Activated CD4-positive, CD25-positive, alpha-beta regulatory T cell treated with anti-CD3 and anti-CD28 coated beads, Interleukin-2, amount 50 U/mL, for 24 hours (primary cell): ENCODE measurements at places on chromosomes 3 and 15.

DNA sequence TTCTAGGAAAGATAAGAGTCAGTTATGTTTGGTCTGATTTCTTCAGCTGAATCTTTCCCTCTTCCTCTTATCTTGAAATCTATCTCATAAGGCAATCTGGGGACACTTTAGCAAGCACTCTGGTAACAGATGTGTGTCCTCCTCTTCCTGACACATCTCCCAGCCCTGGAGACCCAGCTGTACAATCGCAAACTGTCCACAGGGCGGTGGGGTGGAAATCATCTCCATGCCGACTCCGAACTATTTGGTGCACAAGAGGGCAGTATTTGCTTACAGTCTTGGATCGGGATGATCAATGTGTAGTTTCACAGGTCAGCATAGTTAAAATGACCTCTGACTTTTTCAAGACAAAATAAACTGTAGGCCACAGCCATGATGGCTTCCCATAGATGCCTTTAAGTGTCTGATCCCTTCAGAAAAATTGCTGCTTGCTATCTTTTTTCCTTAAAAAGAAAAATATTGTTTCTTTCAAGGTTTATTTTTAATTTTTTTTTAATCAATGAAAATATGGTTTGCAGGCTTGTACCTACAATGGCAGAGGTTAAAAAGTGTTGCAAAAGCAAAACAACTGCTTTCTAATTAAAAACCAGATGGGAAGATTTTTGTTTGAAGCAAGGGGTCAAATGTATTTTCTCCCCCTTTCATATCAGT is 17.7 kb downstream of the EEFSEC start:
- no peak for ATAC-seq

DNA sequence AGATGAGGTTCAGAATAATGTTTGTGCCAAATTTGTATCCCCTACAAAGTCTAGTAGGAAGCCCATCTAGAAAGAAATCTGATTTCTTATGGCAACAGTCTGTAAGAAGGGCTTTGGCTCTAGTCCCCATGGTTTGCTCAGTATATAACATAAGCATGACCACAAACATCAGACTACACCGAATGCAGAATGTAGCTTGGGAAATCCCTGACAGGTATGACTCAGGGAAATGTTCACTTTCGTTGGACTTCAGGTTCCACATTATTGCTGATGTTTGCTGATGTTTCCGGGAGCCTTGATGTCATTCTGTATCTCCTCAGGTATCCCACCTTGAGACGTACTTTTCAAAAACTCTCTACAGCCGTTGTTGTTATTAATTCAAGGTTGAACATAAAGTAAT is 304.4 kb upstream of the TGFBR2 start:
- peak; percentile 43 for ATAC-seq

- ATAC-seq = no peak
Observed at GRCh38 chr15:72037321-72037720, 80.6 kb downstream of the MYO9A start.

GRCh38 chr15:77611767-77612166 is 20.9 kb downstream of the LINGO1 start:
- ATAC-seq = no peak

DNA sequence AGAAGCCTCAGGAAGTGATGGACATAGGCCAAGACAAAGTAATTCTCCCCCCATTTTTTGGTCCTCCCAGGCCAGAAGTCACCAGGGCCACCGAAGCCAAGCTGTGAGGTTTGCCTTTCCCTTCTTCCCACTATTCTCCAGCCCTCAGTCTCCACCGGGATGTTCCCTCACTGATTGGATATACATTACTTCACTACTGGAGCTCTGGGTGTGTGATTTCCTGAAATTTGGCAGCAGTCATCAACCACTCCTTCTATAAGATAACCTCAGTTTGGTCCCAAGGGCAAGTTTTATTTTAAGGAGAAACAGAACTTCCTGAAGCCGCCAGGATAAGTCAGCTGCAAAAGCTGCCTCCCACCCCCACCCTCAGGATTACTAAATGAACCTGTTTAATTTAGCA is 11.3 kb downstream of the SLCO2A1 start:
- ATAC-seq = no peak
